ENCODE measurements at places on chromosomes 11 and 22. TPM values are rescaled to one million over a fixed set of nuclear protein-coding genes. Genes with fewer than 3 reads are reported as not detected.

DNA sequence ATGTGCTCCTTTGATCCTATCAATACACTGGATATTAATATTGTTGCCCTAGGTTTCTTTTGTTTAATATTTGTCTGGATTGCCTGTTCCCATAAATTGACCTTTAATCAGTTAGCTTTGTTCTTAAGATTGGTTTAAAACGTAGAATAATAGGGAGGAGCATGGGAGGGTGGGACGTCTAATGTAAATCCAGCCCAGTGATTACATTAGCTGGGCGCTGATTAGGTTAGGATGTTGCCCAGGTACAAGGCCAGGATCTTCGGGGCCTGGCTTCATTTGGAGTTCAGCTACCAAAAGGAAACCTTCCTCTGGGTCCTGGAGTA, at the start of gene SRSF8:
Gene SRSF8, plus strand, starts transcription at position 204 of the 323 bp plus-strand sequence. CDS start 308 bp downstream, outside the sequence.
- DNase-seq, result no peak

DNA sequence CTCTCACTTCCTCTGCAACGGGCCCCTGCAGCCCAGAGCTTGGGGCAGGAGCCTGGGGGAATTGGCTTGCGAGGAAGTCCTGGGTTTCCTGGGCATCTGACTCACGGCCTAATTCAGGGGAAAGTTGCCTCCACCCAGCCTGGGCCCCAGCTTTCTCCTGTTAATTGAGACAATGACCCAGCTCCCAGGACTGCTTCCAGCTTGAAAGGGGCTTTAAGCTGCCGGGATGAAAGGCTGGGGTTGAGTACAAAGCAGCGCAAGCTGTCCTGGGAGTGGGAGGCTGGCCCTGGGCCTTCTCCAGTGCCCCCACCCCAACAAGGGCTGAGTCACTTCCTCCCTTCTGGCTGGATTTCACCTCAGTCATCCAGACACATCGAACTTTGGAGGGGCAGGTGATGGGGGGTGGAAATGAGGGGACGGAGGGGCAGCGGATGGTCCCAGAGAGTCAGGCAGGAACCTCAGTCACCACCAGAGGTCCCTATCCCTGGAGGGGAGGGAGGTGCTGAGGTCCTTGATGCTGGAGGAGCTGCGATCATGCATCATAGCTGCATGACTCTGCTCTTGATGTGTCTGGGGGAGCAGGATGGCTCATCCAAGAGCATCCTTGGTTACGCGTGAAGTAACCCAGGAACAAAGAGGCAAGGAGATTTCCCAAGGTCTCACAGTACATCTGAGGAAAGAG, 30.1 kb upstream of the OAF start:
- no peak for DNase-seq

DNA sequence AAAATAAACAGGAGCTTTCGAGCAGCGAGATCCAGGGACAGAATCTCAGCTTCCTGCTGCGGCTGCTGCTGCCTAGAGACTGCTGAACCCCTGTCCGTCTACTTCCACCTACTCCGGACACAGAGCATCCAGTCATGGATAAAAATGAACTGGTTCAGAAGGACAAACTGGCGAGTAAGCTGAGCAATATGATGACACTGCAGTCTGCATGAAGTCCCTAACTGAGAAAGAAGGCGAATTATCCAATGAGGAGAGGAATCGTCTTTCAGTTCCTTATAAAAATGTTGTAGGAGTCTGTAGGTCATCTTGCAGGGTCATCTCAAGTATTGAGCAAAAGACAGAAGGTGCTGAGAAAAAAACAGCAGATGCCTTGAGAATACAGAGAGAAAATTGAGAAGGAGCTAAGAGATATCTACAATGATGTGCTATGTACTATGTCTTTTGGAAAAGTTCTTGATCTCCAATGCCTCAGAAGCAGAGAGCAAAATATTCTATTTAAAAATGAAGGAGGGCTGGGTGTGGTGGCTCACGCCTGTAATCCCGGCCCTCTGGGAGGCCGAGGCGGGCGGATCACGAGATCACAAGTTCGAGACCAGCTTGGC, 11.1 kb upstream of the MS4A2 start:
- DNase-seq, result no peak

DNA sequence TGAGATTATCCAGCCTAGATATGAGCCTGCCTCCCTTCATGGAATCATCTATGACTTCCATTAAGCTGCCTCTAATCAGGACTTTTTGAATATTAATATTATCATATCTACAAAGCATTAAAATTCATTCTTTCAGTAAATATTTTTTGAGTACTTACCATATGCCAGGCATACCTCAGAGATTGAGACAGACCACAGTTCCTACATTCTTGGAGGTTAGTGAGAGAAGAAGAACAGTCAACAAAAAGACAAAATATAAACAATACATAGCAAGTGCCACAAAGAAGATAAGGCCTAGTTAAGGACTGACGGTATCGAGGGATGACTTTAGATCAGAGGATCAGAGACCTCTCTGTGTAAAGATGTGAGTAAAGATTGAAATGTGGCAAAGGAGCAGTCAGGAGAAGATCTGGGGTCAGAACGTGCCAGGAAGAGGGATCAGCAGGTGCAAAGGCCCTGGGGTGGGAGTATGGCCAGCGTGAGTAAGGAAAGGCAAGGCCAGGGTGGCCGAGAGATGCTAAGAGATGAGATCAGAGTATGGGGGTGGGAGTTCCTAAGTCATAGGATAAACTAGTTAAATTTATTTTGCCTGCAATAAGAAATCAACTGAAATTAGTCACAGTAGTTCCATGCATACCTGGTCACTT, 15.4 kb downstream of the SLC35C1 start:
- no peak for DNase-seq

Gene KRTAP5-11
- total RNA-seq, result not detected

GRCh38 chr22:27865496-27865895, 53.6 kb downstream of the PITPNB start:
- DNase-seq, result no peak

DNA sequence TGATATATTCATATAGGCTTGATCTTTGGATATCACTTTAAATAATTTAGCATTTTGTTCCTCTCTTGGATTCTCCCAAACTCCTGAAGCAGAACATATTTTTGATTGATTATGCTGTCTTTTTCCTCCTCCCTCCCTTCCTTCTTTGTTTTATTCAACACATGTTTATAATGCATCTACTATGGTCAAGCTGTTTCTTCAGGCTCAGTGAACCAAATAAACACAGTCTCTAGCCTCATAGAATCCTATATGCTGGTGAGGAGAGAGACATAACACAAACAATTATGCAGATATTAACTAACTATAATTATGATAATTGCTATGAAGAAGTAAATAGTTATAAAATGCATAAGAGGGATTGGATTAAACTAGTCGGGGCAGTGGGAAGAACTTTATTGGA, 1023.6 kb upstream of the RAG2 start:
- no peak for DNase-seq

DNA sequence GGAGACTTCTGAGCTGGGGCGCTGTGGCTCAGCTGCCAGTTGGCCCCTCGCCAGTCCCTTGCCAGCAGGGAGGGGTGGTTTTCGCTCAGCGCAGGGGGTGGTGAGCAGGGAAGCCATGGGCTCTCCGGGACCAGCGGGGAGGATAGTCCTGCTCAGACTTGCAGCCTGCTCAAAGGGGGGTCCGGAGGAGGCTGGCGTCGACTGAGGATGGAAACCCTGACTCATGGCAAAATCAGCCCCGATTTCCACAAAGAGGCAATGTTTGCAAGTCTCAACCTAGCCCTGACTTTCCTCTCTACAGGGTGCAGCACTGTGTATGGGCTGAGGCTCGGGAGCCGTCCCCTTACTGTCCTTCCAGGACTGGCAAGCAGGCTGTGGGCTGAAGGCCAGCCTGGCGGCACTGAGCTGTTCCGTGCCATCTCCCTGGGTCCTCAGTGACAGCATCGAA, 35.1 kb downstream of the FBLN1 start:
- DNase-seq, result no peak

GRCh38 chr11:67644472-67645418, 5.2 kb upstream of the TBX10 start:
- DNase-seq, result no peak

Gene CHADL
- total RNA-seq, result 0.76 TPM

- no peak for DNase-seq
Measured at GRCh38 chr11:59172345-59173079, 580 bp downstream of the DTX4 start.

DNA sequence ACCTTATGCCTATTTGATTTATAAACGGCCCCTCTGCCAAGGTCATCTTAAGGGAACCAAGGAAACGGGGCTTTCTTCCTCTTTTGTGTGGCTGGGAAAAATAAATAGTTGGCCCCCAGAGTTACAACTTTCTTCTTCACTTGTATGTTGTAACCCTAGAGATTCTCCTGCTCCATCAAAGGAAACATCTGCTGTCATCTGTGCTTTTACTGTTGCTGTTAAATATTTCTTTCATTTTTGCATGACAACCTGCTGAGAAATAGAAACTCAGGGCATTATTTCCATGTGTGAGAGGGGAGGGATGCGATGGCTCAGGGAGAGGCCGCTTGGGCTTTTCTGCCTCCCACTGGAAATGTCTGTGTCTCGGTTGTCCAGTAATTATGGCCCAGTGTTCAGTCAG, 21.8 kb upstream of the CDC42EP2 start:
- DNase-seq, result no peak

- DNase-seq, result no peak
Measured at GRCh38 chr11:22668005-22668796, 1.8 kb downstream of the GAS2 start.

Gene KCNK4
- not detected for total RNA-seq

DNA sequence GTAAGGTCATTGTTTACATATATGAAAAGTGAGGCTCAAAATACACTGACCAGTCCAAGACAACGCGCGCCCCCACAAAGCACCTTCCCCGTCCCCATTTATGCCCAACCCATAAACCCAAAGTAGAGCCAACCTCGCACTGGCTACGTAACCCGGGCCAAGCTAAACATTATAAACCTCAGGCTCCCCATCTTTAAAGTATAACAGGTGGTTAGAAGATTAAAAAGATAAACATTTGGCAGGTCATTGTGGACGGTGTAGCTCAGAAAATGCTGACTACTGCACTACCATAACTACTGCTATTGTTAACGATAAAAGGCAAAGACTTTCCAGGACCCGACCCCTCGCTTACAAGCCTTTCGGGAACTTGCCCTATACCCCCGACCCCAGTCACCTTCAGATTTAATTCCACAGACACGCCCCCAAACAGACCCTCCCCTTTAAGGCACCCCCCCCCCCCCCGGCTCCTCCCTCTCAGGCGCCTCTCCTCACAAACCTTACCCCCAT, 470 bp downstream of the NUMA1 start:
- peak; percentile 62 for DNase-seq

DNA sequence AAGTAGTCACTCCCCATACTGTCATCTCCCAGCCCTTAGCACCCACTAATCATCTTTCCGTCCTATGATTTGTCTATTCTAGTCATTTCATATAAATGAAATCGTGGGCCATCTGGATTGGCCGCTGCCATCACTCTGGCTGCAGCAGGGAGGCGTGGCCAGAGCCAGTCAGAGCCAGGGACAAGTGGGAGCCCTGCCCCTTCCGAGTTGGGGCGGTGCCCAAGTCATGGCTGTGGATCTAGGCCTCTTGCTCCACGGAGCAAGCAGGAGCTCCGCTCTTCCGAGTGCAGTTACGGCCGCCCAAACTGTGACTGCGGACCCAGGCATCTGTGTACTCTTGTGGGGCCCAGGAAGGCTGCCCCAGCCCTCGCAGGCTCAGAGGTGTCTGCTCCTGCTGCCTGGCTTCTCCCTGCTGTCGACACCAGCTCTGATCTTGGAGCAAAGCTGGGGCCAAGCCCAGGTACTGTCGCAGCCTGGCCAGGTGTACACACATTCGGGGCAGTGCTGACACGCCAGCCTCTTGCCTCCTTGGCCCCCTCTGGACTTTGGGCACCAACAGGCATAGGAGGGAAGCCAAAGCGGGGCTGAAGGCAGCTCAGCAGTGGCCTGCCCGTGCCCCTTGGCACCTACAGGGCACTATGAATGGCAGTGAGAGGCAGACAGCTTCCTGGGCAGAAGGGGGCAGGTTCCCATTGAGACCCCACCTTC, 8.4 kb downstream of the MRPL48 start:
- no peak for DNase-seq

DNA sequence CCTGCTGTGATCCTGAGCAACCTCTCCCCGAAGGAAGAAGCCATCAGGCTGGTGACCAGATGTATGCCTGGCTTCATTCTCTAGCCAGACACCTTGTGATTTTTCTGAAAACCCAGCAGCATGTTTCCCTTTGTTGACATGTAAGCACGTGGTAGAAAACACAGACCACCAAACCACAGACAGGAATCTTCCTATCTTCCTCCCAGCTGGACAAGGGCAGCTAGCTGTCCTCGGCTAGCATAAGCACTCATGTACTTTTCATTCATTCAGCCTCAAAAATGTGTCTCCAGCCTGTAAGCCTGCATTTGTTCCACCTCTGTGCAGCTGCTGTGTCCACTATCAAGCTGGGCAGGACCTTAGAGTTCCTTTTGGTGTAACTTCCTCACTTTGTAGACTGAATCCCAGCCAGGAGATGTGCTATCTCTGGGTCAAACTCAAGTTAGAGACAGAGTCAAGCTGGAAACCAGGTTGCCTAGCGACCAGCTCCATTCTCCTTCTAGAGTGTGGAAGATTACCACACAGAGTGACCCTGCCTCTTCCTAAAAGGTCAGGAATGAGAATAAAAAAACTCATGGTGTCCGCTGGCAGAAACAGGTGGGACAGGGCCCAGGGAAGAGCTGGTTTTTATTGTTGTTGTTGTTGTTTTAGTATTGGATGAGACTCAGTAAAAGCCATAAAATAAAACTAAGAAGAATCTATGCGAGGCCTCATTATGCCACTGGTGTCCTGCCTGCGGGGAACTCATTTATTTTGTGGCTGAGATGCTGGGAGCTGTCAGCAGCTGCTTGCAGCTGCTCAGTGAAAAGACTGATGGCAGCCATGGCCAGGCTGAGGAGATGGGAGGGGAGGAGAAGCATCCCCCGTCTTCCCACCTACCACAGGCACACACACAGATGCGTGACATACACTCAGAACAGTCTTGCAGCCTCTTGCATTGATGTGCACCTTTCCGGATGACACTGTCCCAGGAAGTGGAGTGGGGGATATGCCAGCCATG, 7.4 kb upstream of the CLMP start:
- no peak for DNase-seq

DNA sequence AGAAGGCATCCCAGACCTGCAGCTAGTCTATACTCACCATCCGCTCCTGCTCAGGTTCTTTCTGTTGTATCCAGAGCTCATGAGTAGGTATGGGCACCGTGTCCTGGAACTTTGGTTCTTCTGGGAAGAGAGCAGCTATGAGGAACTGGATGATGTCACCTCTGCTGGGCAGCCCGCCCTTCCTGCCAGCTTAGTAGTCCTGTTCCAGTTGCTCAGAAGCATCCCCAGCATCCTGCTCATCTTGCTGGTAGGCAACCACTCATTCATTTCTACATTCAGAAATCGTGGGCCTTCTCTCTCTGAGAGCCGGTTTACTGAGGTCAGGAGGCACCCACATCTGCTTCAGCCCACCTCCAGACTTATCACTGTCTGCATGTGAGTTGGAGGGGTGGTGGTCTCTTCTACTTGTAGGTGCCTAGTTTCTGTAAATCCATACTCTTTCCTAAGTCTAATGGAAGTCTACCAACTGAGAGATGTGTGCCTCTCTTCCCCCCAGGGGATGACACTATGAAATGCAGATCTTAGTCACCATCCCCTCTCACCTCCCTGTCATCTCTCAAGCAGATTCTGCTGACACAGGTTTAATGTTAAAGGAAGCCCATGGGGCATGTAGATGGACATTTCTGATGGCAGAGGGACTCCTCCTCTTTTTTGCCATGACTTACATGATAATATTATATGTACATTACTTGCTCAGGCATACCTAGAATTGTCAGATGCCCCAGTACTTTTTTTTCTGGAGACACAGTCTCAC, 29.6 kb upstream of the CCDC134 start:
- DNase-seq, result no peak

Measured in HT-29 (cell line).